ENCODE measurements at places on chromosomes 3 and 15.

- no peak for DNase-seq
Measured at GRCh38 chr15:38826880-38827279, 262.3 kb upstream of the RASGRP1 start.

- no peak for DNase-seq
Measured at GRCh38 chr15:91113030-91113429, 13.0 kb downstream of the SV2B start.

DNA sequence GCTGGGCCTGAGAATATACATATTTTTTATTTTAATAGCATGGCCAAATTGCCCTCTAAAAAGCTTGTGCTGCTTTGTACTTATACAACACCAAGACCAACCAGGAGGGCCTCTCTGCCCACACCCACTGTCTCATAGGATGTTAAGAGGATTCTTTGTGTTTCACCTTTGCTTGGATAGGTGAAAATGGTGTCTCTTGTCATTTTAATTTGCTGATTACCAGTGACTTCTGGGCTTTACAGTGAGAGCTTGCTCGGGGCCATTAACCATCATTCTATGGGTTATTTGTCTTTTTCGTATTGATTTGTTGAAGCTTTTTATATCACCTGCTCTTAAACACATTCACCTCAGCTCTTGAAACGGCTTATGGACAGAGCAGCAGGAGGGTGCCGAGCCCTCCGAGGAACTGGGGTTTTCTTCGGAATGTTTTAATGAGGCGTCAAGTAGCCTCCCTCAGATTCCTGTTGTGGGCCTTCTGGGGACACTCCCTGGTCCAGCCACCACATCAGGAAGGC lies 10.5 kb downstream of the PTH1R start:
- DNase-seq, result no peak

GRCh38 chr3:66812136-66812535 lies 186.0 kb upstream of the KBTBD8 start:
- no peak for DNase-seq

DNA sequence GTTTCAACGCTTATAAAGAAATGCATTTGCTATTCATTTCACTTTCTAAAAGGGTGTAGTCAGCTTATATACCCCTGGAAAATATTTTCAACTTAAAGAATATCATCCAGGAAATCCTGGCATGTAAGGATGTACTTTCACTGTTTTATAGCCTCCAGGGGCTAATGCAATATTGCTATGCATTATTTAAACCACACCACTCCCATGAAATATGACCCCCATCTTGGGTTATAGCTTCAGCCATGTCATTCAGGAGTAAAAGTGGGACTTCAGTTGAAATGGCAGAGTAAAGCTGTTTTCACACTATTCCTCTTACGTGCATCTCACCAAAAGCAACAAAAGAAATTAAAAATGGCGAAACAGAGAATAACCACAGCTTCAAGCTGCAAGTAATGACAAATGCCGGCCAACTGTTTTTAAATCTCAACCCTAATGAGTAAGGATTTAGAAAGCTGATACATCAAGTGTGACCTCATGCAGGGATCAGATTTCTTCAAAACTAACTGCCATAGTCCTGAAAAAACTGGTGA lies 84.5 kb downstream of the COL6A6 start:
- DNase-seq, result no peak

All from CD4-positive, alpha-beta T cell treated with Interleukin-15 for 4 hours (primary cell).